Activated effector memory CD4-positive, alpha-beta T cell treated with Interleukin-2 at 50 U/mL for 16 hours (primary cell): ENCODE measurements at places on chromosomes 7 and 10.

- no peak for DNase-seq
Observed at GRCh38 chr10:126409821-126410220, 21.5 kb upstream of the ADAM12 start.

DNA sequence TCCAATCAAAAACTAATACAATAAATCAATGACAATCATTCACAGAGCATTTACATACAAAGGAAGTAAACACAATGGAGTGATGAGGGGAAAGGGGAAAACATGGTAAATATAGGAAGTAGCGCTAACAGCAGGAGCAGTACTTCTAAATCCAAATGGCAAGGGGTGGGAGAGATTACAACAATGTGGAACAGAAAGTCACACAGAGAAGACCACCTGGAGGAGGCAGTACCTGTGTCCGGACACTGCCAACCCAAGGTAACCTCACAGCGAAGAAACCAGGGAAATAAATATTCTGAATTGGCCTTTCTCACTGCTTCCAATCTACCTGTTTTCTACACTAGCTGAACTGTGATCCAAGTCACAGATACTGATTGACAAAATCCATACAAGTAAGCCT lies 58.2 kb downstream of the ABI1 start:
- no peak for DNase-seq

GRCh38 chr10:121615836-121616235 lies 17.6 kb upstream of the FGFR2 start:
- DNase-seq = no peak

- no peak for DNase-seq
Observed at GRCh38 chr7:90347759-90348158, 1.2 kb downstream of the GTPBP10 start.

- DNase-seq = no peak
Observed at GRCh38 chr10:89653410-89653869, 8.4 kb upstream of the PANK1 start.

- DNase-seq = peak; percentile 33
Observed at GRCh38 chr10:24894728-24895127, 57.7 kb downstream of the PRTFDC1 start.

GRCh38 chr7:15603124-15603523 lies 41.3 kb upstream of the AGMO start:
- no peak for DNase-seq

- no peak for DNase-seq
Observed at GRCh38 chr7:18831943-18832342, 285.5 kb downstream of the TWIST1 start.

DNA sequence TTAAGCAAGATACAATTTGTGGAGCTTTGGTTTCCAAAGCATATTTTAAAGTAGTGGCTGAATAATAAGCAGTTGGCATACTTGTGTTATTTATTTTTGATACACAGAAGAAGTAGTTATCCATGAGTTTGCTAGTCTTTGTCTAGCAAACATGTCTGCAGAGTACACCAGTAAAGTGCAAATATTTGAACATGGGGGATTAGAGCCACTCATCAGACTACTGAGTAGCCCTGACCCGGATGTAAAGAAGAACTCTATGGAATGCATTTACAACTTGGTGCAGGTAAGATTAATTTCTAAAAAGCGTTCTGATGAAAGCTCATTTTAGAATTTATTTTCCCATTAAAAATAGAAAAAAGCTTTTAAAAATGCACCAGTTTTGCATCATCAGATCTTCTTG lies 31.4 kb downstream of the ARMC3 start:
- no peak for DNase-seq

DNA sequence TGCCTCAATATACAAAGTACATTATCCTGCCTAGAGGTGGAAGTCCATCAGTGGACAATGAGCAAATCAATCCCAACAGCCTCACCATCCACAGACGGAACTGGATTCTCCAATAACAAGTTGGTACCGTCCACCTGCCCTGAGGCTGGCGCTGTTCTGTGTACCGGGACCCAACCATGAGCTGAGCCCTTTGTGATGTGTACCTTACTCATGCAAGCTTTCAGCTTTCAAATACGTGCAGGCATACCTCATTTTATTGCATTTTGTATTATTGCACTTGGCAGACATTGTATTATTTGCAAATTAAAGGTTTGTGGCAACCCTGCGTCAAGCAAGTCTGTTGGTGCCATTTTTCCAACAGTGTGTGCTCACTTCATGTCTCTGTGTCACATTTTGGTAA lies 476.0 kb upstream of the MKI67 start:
- DNase-seq = no peak

GRCh38 chr10:131559450-131559911 lies 248.0 kb upstream of the TCERG1L start:
- DNase-seq = no peak

- no peak for DNase-seq
Observed at GRCh38 chr10:126474031-126474430, 85.8 kb upstream of the ADAM12 start.

GRCh38 chr7:68449099-68449498 lies 1149.2 kb upstream of the AUTS2 start:
- no peak for DNase-seq

- no peak for DNase-seq
Observed at GRCh38 chr7:90758933-90759562, 162.9 kb downstream of the CDK14 start.

DNA sequence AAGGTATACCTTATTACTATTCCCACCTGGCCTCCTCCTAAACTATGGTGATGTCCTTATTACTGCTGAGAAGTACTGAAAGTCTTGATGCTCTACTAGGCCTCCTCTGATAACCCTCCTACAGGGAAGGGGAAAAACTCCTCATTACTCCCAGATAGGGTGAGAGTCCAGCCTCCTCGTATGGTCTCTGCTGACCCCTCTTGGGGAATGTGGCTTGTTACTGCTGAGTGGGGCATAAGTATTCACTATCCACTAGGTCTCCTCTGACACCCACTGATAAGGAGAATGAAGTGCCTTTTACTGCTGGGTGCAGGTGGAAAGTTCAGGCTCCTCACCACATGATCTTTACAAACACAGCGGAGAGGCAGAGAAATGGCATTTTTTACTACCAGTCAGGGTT lies 222.9 kb downstream of the CHRM2 start:
- DNase-seq = no peak

DNA sequence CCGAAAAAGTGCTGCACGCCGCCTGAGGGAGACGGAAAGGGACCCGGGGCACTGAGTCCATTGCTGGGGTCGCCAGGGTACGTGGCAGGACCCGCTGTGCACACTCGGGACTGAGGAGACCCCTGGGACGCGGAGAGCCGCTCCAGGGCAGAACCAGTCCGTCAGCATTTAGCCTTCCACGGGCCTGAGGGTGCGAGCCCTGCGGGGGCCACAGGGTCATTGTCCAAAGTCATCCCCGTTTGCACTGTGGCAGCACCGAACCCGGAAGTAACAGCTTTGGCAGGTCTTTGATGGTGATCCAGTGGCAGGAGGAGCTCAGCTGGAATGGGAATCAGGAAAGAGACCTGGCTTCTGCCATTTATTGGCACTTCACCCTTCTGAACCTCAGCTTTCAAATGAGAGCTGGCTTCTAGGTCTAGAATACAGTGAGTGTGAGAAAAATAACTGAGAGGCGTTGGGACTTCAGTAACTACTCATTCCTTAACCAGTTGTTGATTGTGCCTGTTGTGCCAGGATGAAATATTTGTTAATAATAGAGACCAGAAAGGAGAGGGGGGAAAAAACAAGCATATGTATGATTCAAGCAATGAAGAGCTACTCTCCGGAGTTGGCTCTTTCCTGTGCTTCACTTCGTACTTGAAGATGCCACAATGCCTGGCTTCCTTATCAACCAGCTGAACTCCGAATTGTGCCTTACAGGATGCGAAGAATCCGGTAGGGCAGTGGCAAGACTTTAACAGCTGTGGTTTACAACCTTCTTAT lies 811 bp upstream of the ARHGAP12 start:
- no peak for DNase-seq

DNA sequence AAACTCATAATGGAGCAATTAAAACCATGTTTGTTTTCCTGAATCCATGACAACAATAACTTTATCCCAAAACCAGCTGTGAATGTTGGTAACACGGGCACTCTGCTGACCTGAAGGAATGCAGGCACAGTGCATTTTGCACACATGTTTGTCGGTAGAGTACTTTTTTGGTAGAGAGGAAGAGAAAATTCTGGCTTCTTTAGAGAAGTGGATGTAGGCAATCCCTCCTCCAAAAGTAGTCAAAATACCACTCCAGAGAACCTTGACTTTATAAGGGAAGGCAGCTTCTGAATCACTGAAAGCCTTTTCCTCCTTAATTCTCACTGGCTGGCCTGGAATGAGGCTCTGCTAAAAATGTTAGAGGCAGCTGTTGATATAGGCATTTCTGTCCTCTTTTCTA lies 15.8 kb upstream of the ACTA2 start:
- no peak for DNase-seq

DNA sequence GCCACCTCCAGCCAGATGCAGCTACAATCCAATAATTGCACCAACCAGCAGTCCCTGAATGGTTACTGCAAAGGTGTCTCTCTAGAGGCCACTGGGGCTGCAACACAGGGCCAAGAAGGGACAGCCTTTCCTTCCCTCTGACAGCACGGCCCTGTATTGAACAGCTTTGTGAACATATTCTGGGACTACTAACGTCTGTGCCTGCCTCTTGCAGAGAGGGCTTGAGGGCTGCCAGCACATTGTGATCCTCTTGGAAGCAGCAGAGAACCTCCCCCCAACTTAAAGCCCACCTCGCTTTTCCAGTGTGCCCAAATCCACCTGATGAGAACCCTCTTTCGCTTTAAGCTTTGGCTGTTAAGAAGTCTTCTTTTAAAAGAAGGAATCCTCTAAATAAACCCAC lies 415.9 kb downstream of the RPS24 start:
- no peak for DNase-seq

DNA sequence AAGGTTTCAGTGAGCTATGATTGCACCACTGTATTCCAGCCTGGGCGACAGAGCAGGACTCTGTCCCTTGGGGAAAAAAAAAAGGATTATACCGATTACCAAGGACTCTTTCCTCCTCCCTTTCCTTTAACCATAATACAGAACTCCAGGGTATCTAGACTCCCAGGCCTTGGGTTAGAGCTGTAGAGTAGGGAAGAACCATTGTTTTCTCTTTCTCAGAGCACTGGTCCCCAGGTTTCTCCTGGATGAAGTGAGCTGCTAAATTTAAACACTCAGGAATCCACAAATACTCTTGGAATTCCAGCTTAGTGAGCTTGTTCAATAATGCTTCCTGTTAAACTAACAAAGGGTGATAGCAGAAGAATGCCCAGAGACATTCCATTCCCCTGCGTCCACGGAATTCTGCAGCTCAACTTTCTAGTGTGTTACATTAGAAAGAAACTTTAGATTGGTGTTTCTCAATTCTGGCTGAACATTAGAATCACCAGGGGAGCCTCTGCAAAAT lies 14.6 kb upstream of the RPEL1 start:
- no peak for DNase-seq

DNA sequence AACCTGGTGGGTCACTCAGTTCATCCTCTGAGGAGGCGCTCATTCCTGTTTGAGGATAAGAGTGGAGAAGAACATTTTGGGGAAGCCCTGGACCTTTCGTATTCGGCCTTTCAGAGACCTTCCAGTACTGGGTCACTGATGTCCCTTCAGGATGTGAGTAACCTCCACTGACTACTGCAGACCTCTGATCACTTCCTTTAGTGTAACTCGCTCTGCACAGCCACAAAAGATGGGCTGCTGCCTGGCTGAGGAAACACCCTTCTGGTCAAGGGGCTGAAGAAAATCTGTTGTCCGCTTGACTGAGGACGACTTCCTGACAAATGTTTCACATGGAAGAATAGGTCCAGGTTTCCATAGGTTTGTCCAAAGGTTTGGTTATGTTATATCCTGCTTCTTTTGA lies 15.9 kb upstream of the TBXAS1 start:
- DNase-seq = no peak

DNA sequence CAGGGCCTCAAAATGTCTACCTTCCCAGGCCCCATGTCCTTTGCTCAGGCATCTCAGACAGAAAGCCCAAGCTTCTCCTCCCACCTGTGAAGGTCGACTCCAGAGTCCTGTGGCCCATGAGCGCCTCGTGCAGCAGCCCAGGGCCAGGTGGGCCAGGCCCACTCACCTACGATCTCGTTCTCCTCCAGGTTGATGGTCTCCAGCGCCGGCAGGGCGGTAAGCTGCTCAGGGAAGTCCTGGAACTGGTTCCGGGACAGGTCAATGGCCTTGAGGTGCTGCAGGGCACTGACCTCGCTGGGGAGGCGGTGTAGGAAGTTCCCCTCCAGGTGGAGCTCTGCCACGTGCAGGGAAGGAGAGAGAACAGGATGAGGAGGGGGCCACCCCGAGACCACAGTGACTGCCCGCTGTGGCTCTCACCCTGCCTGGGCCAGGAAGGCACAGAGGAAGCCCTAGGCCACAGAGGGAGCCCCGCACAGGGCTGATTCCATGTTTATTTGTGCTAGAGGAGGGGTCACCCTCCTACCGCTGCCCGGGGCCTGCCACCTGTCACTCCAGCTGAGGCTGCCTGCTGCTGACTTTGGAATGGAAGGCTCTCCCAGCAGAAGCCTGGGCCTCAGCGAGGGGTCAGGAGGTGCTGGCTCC lies 40.0 kb upstream of the NPFFR1 start:
- no peak for DNase-seq

DNA sequence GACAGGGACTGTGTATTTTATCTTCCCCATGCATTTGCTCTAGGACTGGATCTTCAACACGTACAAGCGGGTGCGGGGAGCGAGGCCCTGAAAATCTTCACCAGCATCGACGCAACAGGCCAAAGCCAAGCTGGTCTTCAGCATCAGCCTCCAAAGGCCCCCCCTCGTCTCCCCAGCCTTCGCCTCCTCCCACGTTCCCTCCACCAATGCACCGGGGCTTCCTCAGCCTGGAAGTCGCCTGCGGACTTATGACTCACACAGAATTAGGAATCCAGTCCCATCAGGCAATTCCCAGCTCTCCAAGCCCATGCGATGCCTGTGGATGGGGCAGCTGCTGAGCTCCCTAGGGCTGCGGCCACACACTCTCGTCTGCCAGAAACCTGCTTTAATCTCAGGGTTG lies 36.3 kb upstream of the RNF32 start:
- DNase-seq = no peak

DNA sequence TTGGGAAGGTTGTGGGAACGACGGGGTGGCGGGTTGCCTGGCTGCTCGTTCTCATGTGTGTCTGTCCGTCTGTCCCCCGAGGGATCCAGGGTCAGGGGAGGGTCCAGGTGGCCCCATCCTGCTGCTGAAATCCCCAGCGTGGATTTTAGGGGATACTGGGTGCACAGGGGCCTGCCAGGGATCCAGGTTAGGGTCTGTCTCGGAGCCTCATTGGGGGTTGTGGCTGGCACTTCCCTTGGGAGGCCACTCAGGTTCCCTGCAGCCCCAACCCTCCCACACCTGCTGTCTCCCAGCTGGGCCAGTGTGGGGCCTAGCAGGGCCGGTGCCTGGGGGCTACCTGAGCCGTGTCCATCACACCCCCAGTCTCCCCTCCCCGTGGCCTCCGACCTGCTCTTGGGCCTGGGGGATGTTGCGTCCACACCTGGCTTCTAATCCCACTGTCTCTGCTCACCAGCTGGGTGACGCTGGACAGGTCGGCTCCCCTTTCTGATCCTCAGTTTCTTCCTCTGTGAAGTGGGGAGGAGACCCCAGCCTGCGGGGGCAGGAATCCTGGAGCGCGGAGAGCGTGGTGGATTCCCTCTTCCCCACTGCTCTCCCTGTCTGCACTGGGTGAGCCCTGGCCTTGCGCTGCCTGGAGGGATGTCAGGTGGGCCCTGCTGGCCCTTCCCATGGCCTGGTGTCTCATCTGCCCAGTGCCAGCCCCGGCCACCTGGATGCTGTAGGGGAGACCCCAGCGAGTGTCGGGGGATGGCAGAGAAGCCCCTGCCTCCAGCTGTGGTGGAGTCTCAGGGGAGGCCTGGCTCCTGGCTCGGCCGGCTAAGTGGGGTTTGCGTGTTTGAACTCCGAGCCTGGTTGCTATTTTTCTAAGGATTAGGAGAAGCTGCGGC lies 81.6 kb downstream of the UNCX start:
- DNase-seq = no peak
